ENCODE measurements at places on chromosomes 2 and 18. TPM values are rescaled to one million over a fixed set of nuclear protein-coding genes. Genes with fewer than 3 reads are reported as not detected.

- no peak for DNase-seq
Measured at GRCh38 chr2:80168037-80168436, 136.5 kb downstream of the LRRTM1 start.

DNA sequence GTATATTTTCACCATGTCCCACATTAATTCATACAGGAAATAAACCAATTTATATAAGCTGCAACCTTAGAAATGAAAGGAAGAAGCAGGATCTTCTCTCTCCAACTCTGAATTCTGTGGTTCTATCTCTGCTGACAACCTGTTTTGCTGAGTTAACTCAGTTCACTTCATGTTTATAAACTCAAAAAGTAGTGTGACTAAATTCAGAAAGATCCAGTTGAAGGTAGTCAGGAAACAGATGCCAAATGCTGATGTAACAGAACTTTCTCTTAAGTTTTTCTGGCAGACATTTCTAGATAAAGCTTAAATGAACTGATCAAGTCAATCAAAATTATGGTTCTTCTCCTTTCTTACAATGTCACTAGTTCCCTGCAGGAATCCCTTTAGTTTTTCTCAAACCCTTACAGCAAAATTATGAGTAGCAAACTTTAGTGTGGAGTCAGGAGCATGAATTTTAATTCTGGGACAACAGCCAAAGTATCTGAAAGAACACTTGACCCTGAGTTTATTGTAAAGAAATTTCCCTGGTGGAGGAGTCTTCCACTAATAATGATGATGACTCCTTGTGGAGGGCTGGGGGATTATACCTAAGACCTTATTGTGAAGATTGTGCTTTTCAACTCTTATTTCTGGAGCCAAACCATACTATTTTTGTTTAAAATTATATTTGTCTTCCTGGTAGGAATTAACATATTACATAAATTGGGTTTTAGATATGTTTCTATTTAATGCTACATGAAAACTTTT, 216.9 kb downstream of the MYO3B start:
- no peak for DNase-seq

- DNase-seq: no peak
Measured at GRCh38 chr2:6213056-6213780, 521.0 kb downstream of the SOX11 start.

GRCh38 chr2:196337208-196337953, 166.0 kb upstream of the STK17B start:
- no peak for DNase-seq

- no peak for DNase-seq
Measured at GRCh38 chr18:12744103-12744502, 41.3 kb downstream of the PSMG2 start.

GRCh38 chr18:23943104-23943503, 71.5 kb upstream of the TTC39C start:
- DNase-seq: peak; percentile 33

- no peak for DNase-seq
Measured at GRCh38 chr18:38900031-38900430, 1334.4 kb upstream of the CELF4 start.

- peak; percentile 67 for DNase-seq
Measured at GRCh38 chr2:172288603-172289002, 138.8 kb upstream of the ITGA6 start.

- DNase-seq: no peak
Measured at GRCh38 chr18:28183418-28184078, 6.6 kb upstream of the CDH2 start.

GRCh38 chr2:49110571-49110970, 43.7 kb downstream of the FSHR start:
- no peak for DNase-seq

- no peak for DNase-seq
Measured at GRCh38 chr2:164841719-164842623, at the start of gene COBLL1. Gene COBLL1, minus strand, starts transcription at chr2:164841823. Its CDS starts 627 bp downstream, at chr2:164841196.

DNA sequence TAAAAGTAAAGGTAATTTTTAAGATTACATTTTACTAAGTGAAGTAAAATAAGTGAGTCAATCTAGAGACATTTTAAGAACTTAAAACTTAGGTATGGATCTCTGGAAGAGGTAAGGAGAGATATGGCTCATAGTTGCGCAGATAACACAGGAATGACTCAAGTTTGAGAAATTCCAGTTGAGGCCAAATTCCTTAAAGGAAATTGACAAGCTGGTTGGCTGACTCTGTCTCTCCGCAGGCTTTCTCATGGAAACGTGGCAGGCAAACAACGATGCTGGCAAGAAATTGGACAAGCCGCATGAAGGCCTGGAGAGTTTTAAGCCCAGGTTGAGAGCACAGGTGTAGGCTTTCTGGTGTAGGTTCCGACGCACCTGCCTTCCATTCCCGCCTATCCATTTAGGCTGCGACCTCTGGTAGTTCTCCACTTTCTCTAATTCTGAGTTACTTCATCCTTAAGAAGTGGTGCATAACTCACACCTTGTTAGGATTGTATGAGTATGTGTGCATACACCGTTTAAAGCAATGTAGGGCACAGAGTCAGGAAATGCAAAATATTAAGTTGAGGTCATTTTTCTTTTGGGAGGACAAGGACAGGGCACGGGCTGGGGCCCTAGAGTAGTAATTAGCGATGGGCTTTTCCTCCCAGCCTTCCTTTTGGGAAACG, 589 bp upstream of the DAW1 start:
- DNase-seq: no peak

IL36RN gene
- polyA plus RNA-seq: not detected

RETSAT gene
- 14.5 TPM for polyA plus RNA-seq

TM4SF20 gene
- not detected for polyA plus RNA-seq

BOLL gene
- 0.08 TPM for polyA plus RNA-seq

XIRP2 gene
- not detected for polyA plus RNA-seq

ALK gene
- polyA plus RNA-seq: 0.13 TPM

INO80D gene
- 13.4 TPM for polyA plus RNA-seq

ZSWIM2 gene
- polyA plus RNA-seq: not detected

Data from naive thymus-derived CD4-positive, alpha-beta T cell (primary cell).